CD4-positive, alpha-beta T cell (primary cell): ENCODE measurements at places on chromosomes 2 and 18.
A peak's percentile ranks its signal among the peaks of the same experiment; 100 is the strongest.

DNA sequence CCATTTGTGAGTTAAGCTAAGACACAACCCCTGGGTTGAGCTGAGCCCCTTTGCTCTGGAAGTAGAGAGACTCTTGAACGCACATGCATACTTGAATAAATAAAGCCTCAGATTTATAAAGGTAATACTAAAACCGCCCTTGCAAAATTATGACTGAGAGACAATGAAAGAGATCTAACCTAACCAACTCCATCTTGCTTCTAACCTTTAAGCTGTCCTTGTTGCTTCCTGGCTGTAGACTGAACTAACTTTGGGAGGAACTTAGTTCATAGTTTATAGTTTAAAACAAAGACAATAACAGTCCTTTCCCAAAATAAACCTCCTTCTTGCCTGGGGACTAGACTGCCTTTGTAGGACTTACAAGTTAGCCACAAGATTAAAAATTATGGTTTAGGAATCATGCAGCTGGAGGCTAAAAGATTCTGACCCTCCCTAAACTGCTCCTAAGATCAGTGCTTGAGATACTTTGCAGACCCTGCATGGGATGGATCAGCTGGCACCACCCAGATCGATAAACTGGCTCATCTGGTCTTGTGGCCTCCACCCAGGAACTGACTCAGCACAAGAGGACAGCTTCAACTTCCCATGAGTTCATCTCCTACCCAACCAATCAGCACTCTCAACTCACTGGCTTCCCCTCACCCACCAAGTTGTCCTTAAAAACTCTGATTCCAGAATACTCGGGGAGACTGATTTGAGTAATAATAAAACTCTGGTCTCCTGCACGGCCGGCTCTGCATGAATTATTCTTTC lies 240.2 kb upstream of the SLC14A2 start:
- DNase-seq: no peak

DNA sequence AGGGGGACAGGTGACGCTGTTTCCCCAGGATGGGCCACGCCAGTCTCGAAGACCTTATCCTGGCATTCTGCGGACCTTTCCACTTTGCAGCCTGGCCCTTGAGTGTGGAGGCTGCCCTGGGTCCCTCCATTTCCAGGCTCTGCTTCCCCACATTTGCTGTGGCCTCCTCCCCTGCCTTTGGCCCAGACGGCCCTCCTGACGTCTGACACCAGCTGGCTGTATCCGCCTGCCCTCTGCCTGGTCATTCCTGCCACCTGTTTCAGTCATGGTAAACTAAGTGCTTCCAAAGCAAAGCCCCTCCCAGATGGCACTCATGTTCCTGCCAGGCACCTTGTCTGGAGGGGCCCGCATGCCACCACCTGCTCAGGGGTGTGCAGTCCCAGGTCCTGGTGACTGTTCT lies 95.1 kb downstream of the ASB1 start:
- no peak for DNase-seq

GRCh38 chr18:48059455-48060010 lies 129.1 kb upstream of the SMAD2 start:
- no peak for DNase-seq

DNA sequence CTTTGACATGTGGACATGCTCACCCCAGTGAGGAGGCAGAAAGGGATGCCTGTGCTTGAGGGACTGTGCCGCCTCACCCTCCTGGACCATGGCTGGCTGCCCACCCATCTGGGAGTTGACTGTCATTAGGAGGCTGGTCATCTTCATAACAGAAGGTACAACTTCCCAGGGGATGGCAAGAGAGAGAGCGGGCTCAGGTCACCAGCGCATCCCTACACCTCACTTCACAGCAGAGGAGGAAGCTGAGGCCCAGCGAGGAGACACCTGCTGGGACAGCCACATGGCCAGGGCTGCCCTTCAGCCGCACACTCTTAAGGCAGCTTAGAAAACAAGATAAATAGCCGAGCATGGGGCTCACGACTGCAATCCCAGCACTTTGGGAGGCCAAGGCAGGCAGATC lies 59.4 kb downstream of the ADCY3 start:
- no peak for DNase-seq

DNA sequence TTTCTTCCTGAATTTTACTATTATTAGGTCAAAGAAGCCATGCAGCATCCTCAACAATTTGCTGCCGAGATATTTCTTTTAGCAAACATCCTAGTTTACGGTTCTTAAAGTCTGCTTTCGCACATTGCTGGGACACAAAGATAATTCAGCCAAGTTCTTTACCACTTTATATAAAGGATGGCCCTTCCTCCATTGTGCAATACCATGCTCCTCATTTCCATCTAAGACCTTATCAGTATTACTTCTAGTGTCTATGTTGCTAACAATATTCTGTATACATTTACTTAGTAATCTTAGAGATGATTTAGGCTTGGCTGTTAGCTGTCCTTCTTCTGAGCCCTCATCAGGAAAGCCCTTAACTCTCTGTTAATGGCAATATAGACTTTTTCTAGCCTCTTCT lies 8.0 kb upstream of the REG1A start:
- no peak for DNase-seq

DNA sequence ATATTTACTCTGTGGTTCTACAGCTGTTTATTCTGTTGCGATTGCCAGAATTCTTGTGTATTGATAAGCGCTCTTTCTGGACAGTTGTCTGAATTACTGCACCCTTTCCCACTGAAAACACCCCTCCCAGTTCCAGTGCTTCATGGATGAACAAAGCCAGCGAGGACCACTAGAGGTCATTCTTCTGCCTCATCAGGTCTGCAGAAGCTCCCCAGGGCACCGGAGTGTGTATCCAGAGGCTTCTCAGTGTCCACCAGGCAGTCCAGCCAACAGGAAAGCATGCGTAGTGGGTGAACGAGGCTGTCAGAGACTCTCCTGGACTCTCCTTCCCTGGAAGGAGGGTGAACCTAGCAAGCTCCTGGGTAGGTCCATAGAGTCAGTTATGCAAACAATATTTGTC lies 40.6 kb upstream of the INHBB start:
- no peak for DNase-seq

GRCh38 chr2:15818318-15818753 lies 122.0 kb upstream of the MYCN start:
- DNase-seq: no peak

GRCh38 chr18:61093965-61094364 lies 239.3 kb upstream of the CDH20 start:
- no peak for DNase-seq

GRCh38 chr18:64052772-64053171 lies 82.9 kb downstream of the SERPINB8 start:
- DNase-seq: no peak

GRCh38 chr2:27977731-27978312 lies 87.3 kb downstream of the BABAM2 start:
- no peak for DNase-seq

DNA sequence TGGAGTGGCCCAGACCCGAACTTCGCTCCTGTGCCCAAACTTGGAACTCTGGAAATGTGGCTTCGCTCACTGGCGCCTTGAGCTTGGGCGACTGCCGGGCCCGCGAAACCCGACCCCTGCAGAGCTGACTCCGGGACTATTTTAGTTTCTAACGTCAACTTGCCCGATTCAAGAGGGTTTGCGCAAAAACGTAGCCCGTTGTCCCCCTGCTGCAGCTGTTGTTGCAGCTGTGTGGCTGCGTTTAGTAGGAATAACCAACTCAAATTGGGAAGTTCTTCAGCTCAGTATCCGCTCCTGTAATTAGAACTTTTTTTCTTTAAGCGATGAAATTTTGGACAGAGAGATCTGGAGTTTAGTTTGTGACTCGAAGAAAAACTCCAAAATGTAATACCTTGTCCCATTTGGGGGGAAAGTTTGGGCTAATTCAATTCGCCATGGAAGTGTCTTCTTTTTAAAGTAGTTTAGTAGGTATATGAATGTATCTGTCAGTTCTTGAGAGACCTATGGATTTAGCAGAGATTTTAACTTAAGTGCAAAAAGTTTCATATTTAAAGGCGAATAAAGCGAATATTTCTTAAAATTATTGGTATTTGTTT lies 559 bp downstream of the MYL12A start:
- peak; percentile 70 for DNase-seq

- no peak for DNase-seq
Measured at GRCh38 chr2:173130496-173131465, 55.1 kb downstream of the MAP3K20 start.

GRCh38 chr2:70854411-70854810 lies 18.8 kb upstream of the CD207 start:
- DNase-seq: no peak

DNA sequence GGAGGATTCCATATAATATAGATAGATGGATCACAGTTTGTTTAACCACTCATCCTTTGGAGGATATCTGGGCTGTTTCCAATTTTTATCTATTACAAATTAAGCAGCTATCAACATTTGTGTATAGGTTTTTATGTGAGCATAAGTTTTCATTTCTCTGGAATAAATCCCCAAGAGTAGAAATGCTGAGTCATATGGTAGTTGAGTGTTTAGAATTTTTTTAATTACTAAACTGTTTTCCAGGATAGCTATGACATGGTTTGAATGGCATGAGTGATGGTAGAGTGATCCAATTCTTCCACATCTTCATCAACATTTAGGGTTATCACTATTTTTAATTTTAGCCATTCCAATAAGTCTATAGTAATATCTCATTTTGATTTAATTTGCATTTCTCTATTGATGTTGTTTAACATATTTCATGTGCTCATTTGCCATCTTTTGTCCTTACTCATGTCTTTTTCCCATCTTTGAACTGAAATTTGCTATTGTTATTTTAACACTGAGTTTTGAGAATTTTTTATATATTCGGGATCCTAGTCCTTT lies 31.4 kb downstream of the ABCB11 start:
- DNase-seq: no peak

DNA sequence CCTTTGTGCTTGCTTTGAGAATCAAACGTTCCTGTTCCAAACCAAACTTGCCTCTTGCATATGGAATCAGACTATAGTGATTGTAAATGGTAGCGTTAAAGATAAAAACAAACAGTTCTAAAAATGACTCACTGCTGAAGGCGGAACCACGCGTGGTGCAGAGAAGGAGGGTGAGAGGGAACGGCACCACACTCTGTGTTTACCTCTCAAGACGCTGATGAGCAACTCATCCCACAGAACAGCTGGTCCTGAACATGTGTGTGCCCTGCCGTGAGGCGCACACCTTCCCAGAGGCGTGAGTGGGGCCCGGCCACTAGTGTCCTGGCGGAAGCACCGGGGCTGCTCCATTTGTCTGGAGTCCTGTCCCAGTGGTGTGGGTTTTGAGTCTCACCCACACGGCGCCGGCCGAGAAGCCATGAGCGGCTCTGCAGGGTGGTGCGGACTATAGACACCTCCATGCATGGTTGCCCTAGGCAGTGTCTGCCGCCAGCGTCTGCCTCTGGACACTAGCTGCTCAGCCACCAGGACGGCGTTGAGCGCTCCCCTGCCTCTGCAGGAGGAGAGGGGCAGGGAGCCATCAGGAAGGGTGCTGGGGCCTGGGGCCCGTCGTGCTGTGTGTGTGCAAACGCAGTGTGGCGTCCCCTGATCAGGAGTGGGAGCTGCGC lies 52.1 kb downstream of the NFATC1 start:
- DNase-seq: no peak

DNA sequence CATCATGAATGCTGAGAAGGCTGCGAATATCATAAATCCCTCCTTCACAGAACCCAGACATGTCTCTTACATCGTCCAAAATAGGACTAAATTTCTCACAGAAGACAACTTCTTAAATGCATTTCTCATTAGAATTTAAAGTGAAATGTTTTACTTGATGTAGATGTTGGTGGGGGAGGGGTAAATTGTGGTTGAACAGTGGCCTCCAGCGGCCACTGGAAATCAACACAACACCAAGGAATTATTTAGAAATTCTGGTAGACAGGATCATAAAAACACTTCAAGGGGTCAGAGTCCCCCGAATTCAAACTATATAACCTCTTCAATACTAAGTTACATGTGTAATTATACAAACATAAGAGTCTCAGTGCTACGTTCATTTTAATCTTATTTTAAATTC lies 135.9 kb downstream of the ABCA12 start:
- DNase-seq: no peak

GRCh38 chr2:221145396-221145795 lies 426.7 kb downstream of the EPHA4 start:
- no peak for DNase-seq

DNA sequence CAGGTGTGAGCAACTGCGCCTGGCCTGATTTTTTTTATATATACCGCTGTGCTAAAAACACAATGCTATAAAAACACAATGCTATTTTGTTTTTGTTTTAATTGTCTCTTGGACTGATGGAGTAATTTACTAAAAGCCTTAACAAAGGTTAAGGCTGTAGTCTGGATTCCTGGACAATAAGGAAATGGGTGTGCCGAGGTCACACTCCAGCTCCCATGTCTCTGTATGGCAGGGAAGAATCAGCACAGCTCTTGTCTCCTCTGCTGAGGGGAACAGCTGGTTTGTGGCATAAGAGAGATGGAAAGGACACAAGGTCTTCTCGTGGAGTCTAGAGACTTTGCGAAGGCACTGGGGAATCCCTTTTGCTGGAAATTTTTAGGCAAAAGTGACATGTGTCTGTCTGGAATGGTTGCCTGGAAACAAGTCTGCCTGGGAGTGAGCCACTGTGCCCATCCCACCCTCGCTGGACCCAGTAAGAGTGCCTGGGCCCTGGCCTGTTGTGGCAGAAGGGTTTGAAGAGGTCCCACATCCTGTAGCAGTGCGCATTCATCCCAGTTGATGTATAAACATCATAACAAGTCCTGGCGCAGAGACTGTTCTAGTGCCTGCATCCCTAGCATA lies 73.1 kb downstream of the MAPK4 start:
- DNase-seq: no peak

- no peak for DNase-seq
Measured at GRCh38 chr18:61528961-61529360, 195.7 kb downstream of the CDH20 start.

- peak; percentile 79 for DNase-seq
Measured at GRCh38 chr2:26764078-26764887, at the start of gene SLC35F6. Gene SLC35F6 (plus strand): TSS chr2:26764284. CDS start chr2:26764350, 66 bp downstream.

GRCh38 chr18:36025025-36025424 lies 42.3 kb downstream of the RPRD1A start:
- no peak for DNase-seq

DNA sequence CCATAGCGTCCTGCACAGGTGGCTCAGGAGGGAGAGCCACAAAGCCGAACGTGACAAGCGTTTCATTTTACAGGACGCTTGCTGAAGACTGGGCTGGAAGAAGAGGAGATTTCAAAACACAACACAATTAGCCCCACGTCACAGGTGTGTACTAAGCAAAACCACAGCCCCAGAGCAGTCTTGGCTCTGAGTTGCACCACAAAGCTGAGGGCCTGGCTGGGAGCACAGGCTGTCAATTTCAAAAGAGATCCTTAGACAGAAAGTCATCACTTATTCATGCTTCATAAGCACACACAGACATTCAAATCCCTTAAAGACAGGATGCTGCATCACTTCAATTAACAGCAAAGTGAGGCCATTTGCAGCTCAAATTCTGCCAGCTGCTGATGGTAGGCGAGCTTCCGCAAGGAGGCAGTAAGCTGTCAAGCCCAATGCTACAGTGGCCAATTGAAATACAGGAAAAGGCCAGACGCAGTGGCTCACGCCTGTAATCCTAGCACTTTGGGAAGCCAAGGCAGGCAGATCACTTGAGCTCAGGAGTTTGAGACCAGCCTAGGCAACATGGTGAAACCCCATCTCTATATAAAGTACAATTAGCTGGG lies 79.6 kb downstream of the SKA1 start:
- DNase-seq: no peak
